ENCODE measurements at places on chromosomes 6 and 20.

GRCh38 chr6:129481706-129482105 is 228.3 kb downstream of the ARHGAP18 start:
- no peak for DNase-seq

GRCh38 chr6:4781967-4782575 is 5.9 kb downstream of the CDYL start:
- DNase-seq = no peak

DNA sequence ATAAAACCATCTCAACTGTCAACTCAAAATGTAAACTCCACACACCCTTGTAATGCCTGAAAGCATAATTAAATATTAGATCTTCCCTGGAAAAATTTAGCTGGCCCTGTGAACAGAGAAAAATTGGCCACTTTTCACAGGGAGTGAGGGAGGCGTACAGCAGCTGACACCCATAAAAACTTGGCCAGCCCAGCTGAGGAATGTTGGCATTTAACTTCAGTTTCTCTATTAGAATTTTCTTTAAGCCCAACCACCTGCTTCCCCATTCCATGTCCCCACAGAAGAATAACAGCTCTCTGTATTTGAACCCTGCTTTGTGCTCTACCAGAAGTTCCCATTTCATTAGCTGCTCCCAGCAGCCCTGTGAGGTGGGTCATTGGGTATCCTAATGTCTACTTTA is 41.0 kb downstream of the PKHD1 start:
- no peak for DNase-seq

GRCh38 chr6:71157345-71157744 is 131.3 kb upstream of the OGFRL1 start:
- DNase-seq = no peak

- DNase-seq = no peak
Measured at GRCh38 chr6:36593569-36594028, 563 bp upstream of the SRSF3 start.

DNA sequence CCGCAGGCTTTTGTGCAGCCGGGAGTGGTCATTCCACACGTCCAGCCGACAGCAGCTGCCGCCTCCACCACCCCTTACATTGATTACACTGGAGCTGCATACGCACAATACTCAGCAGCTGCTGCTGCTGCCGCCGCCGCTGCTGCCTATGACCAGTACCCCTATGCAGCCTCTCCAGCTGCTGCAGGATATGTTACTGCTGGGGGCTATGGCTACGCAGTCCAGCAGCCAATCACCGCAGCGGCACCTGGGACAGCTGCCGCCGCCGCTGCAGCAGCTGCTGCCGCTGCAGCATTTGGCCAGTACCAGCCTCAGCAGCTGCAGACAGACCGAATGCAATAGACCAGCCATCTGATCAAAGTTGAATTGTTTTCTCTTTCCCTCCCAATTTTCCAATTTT is 10.6 kb downstream of the RBM24 start:
- no peak for DNase-seq

GRCh38 chr20:62771396-62772102 is 24.7 kb upstream of the MRGBP start:
- no peak for DNase-seq

- no peak for DNase-seq
Measured at GRCh38 chr6:9520417-9521151, 894.3 kb downstream of the TFAP2A start.

- no peak for DNase-seq
Measured at GRCh38 chr6:168124921-168125320, 45.9 kb upstream of the FRMD1 start.

GRCh38 chr20:36093025-36093803 is 61.3 kb upstream of the EPB41L1 start:
- DNase-seq = no peak

DNA sequence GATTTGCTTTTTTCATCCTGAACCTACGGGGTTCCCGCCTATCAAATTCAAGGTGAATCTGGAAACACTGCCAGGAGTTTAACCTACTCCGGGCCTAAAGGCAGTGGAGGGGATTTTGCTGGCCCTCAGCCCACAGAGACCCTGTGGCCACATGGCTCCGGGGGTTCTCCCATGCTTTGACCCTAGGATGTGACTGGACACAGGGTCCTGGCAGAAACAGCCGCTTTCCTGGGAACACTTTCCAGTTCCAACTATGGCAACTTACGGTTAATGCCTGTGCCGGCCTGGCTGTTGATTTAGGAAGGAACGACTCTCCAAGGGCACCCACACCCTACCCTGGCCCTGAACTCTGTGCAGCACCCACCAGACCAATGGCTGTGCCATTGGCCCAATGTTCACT is 141.7 kb upstream of the RPS6KA2 start:
- DNase-seq = no peak

DNA sequence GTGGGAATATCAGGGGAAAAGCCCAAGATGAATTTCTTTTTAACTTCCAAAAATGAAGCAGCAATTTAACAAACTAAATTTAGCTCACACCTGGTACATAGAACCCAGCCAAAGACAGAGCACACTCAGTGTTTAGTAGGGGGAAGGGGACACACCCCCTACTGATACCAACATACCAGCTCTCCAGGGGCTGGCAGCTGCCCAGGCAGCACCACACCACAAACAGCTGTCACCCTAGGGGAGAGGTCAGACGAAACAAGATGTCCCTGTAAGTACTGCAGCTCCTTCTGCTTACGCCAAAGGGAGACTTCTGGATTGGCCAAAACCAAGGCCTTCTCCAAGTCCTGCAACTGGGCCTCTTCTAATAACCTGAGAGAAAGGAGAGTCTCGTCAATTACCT is 26.0 kb downstream of the MDN1 start:
- no peak for DNase-seq

DNA sequence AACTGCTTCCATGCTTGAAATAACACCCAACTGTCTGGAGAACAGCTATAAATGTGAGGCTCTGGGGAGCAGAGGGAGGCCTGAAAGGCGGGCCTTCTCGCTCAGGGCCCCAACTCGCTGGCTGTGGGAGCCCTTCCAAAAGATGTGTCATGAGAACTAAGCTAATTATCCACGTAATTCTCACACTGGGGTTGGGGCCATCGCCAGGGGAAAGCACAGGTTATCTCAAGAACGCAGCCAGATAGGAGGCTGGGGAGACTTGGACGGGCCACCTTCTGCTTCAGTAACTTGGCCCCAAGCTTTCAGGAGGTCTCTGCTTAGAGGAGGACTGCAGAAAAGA is 1.6 kb downstream of the PXDC1 start:
- DNase-seq = no peak

- peak; percentile 23 for DNase-seq
Measured at GRCh38 chr20:51272401-51272800, 249.5 kb upstream of the KCNG1 start.

DNA sequence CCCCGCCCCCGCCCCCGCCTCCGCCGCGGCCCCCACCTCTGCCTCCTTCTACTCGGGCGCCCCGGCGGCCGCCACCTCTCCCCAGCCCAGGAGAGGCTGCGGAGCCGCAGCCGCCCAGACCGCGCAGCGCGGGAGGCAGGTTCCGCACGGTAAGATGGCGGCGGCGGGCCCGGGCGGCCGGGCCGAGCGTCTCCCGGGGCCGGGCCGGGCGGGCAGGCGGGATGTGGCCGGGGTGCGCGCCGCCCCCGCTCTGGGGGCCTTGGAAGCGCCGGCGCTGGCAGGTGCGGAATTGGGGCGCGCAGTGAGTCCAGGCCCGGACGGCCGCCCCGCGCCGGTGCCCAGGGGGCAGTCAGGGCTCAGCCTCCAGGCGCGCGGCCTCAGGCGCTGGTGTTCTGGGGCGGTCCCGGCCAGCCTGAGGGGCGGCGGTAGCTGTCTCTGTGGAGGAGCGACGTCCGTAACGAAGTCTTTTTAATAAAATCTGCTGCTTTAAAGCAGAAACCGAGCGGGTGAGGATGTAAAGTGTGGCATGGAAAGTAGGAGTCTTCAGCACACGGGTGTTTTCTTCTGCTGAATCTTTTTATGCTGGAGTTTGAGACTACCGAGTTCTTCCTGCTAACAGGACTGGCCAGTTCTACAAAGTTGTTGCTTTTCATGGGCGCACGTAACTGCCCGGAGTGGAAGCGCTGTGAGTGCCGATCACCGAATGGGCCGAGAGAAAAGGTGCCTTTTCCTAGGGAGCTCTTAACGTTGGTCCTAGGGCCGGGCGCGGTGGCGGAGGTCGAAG is at the start of gene GID8:
Gene GID8, plus strand, starts transcription at position 43 of the 784 bp plus-strand sequence. CDS start 3,356 bp downstream, outside the sequence.
- DNase-seq = no peak

DNA sequence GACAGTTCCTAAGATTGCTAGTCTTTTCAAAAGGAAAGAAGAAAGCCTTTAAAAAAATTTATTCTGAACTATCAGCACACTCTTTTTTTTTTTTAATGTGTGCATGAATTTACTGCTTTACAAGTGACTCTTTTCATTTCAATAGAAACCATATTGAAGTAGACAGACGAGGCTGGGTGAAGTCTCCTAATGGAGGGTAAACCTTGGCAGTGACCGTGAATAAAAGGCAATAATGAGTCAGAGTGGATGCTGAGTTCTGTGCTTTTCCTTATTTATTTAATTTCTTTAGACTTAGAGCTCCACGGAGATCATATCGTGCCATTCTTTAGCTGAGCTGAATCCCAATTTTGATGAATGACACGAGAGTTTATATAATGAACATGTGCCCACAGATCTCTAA is 196.9 kb downstream of the PRL start:
- no peak for DNase-seq

GRCh38 chr20:29742699-29743100 is 1514.8 kb upstream of the DEFB115 start:
- no peak for DNase-seq

DNA sequence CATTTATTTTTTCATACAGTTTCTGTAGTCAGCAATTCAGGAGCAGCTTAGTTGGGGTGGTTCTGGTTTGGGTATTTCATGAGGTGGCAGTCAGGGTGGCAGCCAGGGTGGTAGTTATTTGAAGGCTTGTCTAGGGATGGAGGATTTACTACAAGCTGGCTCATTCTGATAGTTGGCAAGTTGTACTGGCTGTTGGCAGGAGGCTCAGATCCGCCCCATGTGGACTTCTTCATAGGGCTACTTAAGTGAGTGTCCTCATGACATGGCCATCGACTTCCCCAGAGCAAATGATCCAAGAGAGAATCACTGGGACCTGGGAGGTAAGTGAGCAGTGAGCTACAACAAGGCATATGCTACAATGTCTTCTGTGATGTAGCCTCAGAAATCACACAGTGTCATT is 22.4 kb upstream of the CDKAL1 start:
- DNase-seq = no peak
